ENCODE measurements at places on chromosomes 2 and 18. TPM values are rescaled to one million over a fixed set of nuclear protein-coding genes. Genes with fewer than 3 reads are reported as not detected.

- no peaks in the 10 kb centered on the region for H3K36me3 ChIP-seq
- DNase-seq = no peak
- no peaks in the 10 kb centered on the region for H3K27me3 ChIP-seq
- peaks cover under 1% of the 10 kb centered on the region for H3K4me1 ChIP-seq
These were observed 82.1 kb downstream of the RNF144A start for GRCh38 chr2:6999211-6999877.

SRD5A2 gene
- 1.2 TPM for total RNA-seq

DNA sequence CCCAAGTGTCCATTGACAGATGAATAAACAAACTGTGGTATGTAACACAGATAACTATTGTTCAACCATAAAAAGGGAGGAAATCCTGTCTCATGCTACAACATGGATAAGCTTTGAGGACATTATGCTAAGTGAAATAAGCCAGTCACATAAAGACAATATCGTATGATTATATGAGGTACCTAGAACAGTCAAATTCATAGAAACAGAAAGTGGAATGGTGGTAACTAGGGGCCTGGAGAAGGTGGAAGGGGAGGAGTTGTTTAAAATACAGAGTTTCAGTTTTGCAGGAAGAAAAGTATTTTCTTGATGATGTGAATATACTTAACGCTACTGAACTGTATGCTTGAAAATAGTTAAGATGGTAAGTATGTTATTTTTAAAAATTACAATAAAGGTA lies 304.6 kb upstream of the CXCR4 start:
- H3K27ac ChIP-seq = no peak overlapping the region
- no peak overlapping the region for H3K4me3 ChIP-seq
- H3K36me3 ChIP-seq = no peaks in the 10 kb centered on the region
- H3K27me3 ChIP-seq = peaks cover 22% of the 10 kb centered on the region

- no peaks in the 10 kb centered on the region for H3K36me3 ChIP-seq
- H3K27me3 ChIP-seq = no peaks in the 10 kb centered on the region
- no peak for DNase-seq
- no peak overlapping the region for H3K4me3 ChIP-seq
- no peak overlapping the region for H3K27ac ChIP-seq
- H3K4me1 ChIP-seq = peaks cover 5% of the 10 kb centered on the region
These were observed 304.4 kb downstream of the GULP1 start for GRCh38 chr2:188596054-188596453.

CDH20 gene
- 0.24 TPM for total RNA-seq

DNA sequence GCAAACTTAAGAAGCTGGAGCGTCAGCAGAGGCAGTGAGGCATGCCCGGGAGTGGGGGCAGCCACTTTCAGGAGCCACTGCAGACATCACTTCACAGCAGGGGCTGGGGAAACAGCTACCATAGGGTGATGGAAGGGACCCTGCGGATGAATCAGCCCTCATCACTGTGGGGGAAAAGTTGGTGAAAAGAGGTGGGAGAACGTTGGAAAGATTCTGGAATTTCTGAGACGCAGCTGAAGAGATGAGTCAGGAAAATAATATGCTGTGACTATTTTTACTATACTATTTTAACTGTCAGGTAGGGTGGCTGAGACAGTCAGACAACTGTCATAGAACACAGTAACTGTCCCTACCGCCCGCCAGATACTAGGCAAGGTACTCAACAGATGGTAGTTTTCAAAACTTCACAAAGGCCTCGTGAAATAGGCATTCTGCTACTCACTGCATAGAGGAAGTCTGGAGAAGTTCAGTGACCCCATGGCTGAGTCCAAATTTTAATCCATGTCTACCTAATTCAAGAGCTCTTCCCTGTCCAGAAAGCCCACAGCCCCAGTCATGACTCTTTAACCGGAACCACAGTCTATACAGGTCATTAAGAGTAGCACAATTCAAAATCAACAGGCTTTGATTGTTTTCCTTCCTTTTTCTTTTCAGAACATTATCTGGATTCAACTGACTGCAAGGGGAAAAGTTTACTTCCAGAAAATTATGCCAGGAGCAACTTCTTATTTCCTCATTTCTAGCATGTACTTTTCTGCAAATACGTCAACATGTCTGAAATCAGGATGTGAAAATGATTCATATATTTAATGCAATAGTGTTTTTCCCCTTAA lies 39.3 kb upstream of the EPB41L3 start:
- no peaks in the 10 kb centered on the region for H3K27me3 ChIP-seq
- no peak overlapping the region for H3K4me3 ChIP-seq
- DNase-seq = no peak
- H3K27ac ChIP-seq = no peak overlapping the region

DNA sequence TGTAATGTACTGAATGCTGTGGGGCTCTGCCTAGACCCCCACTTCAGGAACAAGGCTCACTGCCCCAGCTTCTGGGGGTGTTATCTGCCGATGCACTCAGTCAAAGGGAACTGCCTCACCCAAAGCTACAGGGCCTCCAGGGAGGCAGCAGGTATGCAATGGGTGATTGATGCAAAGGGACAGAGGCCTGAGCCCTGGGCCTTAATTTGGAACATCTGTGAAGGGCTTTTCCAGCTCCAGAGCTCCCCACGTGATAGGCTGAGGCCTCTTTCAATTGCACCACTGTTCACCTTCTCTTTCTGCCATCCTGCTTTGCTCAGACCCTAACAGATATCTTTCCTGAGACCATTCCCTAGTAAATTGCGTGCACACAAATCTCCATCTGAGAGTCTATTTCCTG lies 131.0 kb downstream of the ATL2 start:
- H3K36me3 ChIP-seq = no peaks in the 10 kb centered on the region
- no peak overlapping the region for H3K27ac ChIP-seq
- H3K27me3 ChIP-seq = no peaks in the 10 kb centered on the region
- no peak overlapping the region for H3K4me3 ChIP-seq

CCDC68 gene
- total RNA-seq = 20.2 TPM

PLGLB1 gene
- 2.7 TPM for total RNA-seq

ERMN gene
- 0.21 TPM for total RNA-seq

ANKRD12 gene
- total RNA-seq = 77.7 TPM

CCDC195 gene
- not detected for total RNA-seq

DNA sequence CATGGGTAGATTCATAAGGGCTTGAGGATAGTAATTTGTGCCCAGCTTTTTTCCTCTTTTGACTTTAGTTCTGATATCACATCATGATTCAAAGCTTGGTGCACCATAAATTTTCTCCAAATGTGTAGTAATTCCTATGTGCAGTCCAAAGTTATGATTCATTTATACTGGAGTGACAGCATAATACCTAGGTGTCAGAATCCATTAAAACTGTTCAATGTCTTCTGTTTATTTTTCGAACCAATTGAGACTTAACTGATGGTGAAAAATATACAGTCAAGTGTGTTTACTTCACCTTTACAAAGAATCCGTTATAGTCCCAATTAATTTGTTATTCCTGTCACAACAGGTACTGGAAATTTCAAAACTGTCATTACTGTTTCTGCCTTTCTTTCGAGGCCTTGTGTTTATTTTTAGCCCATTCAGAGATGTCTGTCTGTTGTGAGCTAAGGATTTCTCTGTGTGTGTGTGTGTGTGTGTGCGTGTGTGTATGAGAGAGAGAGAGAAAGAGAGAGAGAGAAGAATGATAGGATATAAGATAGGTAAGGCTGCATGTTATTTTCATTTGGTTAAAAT lies 389.7 kb upstream of the ATP5MC3 start:
- no peaks in the 10 kb centered on the region for H3K4me1 ChIP-seq
- no peaks in the 10 kb centered on the region for H3K27me3 ChIP-seq
- DNase-seq = no peak
- no peak overlapping the region for H3K27ac ChIP-seq
- H3K36me3 ChIP-seq = no peaks in the 10 kb centered on the region

DNA sequence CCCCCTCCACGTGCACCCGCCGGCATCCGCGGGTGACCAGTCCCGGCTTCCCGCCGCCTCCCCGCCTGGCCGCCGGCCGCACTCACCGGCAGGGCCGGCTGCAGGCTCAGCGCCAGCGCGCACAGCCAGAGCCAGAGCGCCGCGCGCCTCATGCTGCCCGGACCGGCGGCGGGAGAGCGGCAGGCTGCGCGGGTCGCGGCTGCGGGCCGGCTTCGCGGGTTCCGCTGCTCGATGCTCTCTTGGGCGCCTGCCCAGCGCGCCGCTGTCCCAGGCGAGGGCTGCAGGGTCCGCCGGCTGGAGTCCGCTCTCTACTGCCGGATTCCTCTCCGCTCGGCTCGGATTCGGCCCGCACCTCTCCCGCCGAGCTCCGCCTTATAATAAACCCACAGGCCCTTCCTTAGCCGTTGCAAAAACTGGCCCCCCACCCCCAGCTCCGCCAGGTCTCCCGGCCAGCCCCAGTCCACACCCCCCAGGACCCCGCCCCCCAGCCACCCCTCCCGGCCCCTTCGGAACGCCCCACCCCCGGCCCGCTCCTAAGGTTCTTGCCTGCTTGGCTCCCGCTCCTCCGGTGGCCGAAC lies at the start of gene SDC1:
SDC1 (minus strand) TSS at position 415 of the 578 bp plus-strand sequence; CDS start at position 152, 263 bp downstream.
- H3K27ac ChIP-seq = peak within 1 kb of the TSS; percentile 82
- no peaks in the 10 kb centered on the region for H3K36me3 ChIP-seq
- H3K4me1 ChIP-seq = peaks cover 29% of the 10 kb centered on the region
- DNase-seq = peak; percentile 68
- H3K4me3 ChIP-seq = peak within 1 kb of the TSS; percentile 70

- no peak for DNase-seq
- no peaks in the 10 kb centered on the region for H3K4me1 ChIP-seq
- H3K36me3 ChIP-seq = no peaks in the 10 kb centered on the region
- H3K4me3 ChIP-seq = no peak overlapping the region
These were observed 186.8 kb upstream of the DOK6 start for GRCh38 chr18:69213842-69214241.

GRCh38 chr2:129812071-129812470 lies 167.4 kb upstream of the RAB6C start:
- H3K4me3 ChIP-seq = no peak overlapping the region
- no peaks in the 10 kb centered on the region for H3K27me3 ChIP-seq
- DNase-seq = peak; percentile 75
- H3K36me3 ChIP-seq = no peaks in the 10 kb centered on the region
- no peaks in the 10 kb centered on the region for H3K4me1 ChIP-seq

DNA sequence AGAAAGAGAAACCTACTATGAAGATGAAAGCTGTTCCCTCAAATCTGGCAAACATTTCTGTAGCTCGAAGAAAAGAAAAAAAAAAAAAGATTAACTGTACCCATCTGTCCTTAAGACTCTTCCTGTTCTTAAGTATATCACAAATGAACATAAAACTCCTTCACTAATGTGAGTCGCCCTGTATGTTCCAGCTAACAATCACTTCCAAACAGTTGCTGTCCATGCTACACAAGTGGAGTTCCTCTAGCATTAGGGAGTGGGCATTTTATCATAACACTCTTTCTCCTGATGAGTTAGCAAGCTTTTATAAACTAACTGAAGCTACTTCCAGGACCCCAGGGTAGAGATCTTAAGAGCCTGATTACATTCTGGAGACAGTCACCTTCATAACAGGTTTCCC lies 5.8 kb downstream of the CUL3 start:
- H3K27ac ChIP-seq = no peak overlapping the region
- peaks cover 84% of the 10 kb centered on the region for H3K4me1 ChIP-seq
- DNase-seq = no peak
- no peak overlapping the region for H3K4me3 ChIP-seq
- H3K36me3 ChIP-seq = no peaks in the 10 kb centered on the region
- H3K27me3 ChIP-seq = no peaks in the 10 kb centered on the region

DNA sequence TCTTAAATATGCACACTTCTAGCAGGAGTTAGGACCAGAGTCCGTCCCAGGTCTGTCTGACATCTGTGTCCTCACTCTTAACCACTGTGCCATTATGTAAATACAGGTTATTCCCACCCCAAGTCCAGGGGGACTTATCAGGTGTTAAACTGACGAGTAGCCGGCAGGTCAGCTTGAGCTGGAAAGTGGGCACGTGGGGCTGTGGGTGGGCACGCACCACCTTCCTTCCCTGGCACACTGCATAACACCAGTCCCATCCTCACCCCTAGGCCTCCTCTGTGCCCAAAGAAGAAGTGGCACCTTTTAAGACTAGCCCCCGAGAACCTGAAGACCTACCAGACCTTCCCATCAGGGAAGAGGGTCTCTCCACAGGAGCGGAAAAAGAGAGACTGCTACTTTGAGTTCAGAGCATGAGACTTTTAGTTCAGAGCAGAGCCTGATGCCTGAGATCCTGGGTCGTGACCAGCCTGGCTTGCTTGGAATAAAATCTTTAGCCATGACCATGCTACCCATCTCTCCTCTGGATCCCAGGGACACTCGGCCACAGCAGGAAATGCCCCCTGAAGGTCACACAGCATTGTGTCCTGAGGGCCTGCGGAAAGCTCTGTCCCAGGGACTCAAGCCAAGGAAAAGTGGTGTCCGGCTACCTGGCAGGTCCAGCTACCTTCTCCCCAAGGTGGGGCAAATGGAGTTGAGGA lies 62.0 kb downstream of the CIB4 start:
- H3K4me1 ChIP-seq = no peaks in the 10 kb centered on the region
- no peaks in the 10 kb centered on the region for H3K36me3 ChIP-seq
- H3K27ac ChIP-seq = no peak overlapping the region
- H3K27me3 ChIP-seq = peaks cover 15% of the 10 kb centered on the region

RAX gene
- total RNA-seq = not detected

- H3K27me3 ChIP-seq = no peaks in the 10 kb centered on the region
- H3K27ac ChIP-seq = no peak overlapping the region
- no peaks in the 10 kb centered on the region for H3K36me3 ChIP-seq
- H3K4me3 ChIP-seq = no peak overlapping the region
These were observed 158.6 kb downstream of the RNF144A start for GRCh38 chr2:7075834-7076233.

LBX2 gene
- 1.5 TPM for total RNA-seq

GRCh38 chr2:140658760-140659692 lies 1471.8 kb downstream of the LRP1B start:
- no peaks in the 10 kb centered on the region for H3K4me1 ChIP-seq
- no peak overlapping the region for H3K27ac ChIP-seq
- no peak for DNase-seq
- no peaks in the 10 kb centered on the region for H3K27me3 ChIP-seq
- H3K36me3 ChIP-seq = no peaks in the 10 kb centered on the region
- no peak overlapping the region for H3K4me3 ChIP-seq

DNA sequence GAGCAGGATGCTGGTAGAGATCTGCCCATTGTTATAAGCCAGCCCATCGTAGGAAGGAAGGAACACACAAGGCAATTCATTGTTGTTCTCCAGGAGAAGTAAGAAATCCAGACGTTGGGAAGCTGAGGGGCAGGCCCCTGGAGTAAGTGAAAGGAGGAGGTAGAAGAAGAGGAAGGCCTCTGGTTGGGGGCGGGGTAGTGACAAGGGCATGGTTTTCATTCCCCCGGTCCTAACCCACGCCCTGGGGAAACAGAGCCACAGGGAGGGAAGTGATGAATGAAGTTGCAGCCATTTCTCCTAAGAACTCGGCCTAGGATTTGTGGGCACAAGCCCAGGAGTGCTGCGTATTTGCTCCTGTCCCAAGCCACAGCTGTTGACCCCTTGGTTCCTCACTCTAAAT lies 18.0 kb downstream of the LBH start:
- H3K4me3 ChIP-seq = peak overlapping the region; percentile 4
- H3K27me3 ChIP-seq = no peaks in the 10 kb centered on the region
- peak overlapping the region; percentile 57 for H3K27ac ChIP-seq
- peaks cover 80% of the 10 kb centered on the region for H3K4me1 ChIP-seq
- DNase-seq = no peak

GRCh38 chr18:59065684-59066083 lies 74.0 kb upstream of the SEC11C start:
- no peaks in the 10 kb centered on the region for H3K4me1 ChIP-seq
- H3K36me3 ChIP-seq = no peaks in the 10 kb centered on the region
- DNase-seq = no peak
- H3K27ac ChIP-seq = no peak overlapping the region

GRCh38 chr2:26251893-26252292 lies 7.2 kb downstream of the HADHB start:
- peaks cover 10% of the 10 kb centered on the region for H3K4me1 ChIP-seq
- no peak for DNase-seq
- no peak overlapping the region for H3K27ac ChIP-seq
- H3K4me3 ChIP-seq = no peak overlapping the region

PTPRM gene
- 85.2 TPM for total RNA-seq

CTLA4 gene
- total RNA-seq = 0.86 TPM

- no peaks in the 10 kb centered on the region for H3K36me3 ChIP-seq
- DNase-seq = no peak
- H3K27ac ChIP-seq = no peak overlapping the region
- no peaks in the 10 kb centered on the region for H3K4me1 ChIP-seq
These were observed 568.7 kb downstream of the METTL4 start for GRCh38 chr18:2002604-2003003.
